Body of pancreas (tissue), 4 donors: ENCODE measurements at places on chromosomes 16 and 17.

- DNase-seq, result no peak
Measured at GRCh38 chr17:33874617-33875060, 380.4 kb upstream of the CCL2 start.

GRCh38 chr17:80431246-80432195 lies 16.6 kb downstream of the ENDOV start:
- no peak for DNase-seq

GRCh38 chr16:17780181-17780580 lies 309.4 kb upstream of the XYLT1 start:
- DNase-seq, result no peak

DNA sequence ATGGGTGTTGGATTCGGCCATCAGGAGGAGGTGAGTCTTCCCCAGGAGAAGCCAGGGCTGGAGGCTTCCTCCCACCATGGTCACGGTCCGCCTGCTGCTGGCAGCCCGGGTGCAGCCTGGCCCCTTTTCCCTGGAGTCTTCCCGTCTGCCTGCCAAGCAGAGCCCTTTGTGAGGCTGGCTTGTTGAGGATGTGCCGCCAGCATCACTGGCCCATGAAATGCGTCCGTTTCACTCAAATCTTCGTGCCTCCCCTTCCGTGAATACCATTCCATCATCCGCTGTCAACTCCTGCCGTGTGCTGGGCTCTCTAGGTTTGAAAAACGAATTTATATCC lies 9.6 kb downstream of the VPS4A start:
- DNase-seq, result no peak
